Ecto neural progenitor cell (in vitro differentiated cells): ENCODE measurements at places on chromosomes 1 and 21.
A peak's percentile ranks its signal among the peaks of the same experiment; 100 is the strongest.

DNA sequence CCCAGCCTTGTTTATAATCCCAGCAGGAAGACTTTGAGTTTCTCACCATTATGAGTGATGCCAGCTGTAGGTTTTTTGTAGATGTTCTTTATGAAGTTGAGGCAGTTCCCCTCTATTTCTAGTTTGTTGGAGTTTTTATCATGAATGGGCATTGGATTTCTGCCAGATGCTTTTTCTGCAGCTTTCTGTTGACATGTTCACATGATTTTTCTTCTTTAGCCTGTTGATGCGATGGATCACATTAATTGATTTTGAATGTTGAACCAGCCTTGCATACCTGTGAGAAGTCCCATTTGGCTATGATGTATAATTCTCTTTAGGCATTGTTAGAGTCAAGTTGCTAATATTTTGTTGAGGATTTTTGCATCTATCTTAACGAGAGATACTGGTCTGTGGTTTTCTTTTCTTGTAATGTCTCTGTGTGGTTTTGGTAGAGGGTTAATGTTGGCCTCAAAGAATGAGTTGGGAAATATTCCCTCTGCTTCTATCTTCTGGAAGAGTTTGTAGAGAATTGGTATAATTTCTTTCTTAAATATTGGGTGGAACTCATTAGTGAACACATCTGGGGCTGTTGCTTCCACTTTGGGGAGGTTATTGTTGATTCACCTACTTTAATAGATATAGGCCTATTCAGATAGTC is 33.2 kb downstream of the ZBTB40 start:
- no peak for DNase-seq

DNA sequence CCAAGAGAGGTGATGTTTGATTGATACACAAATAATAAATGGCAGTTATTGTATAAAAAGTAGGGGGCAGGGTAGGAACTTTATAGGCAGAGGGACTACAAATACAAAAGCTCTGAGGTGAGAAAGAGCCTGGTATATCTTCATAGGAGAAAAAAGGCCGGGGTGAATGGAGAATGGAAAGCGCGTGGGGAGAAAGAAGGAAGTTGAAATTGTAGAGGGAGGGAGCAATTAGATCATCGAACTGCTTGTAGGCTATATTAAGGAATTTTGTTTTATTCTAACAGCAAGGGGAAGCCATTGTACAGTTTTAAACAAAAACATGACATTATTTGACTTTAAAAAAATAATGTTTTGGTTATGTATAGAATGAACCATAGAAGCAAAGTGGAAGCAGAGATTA is 147.4 kb downstream of the PDE4B start:
- no peak for DNase-seq

DNA sequence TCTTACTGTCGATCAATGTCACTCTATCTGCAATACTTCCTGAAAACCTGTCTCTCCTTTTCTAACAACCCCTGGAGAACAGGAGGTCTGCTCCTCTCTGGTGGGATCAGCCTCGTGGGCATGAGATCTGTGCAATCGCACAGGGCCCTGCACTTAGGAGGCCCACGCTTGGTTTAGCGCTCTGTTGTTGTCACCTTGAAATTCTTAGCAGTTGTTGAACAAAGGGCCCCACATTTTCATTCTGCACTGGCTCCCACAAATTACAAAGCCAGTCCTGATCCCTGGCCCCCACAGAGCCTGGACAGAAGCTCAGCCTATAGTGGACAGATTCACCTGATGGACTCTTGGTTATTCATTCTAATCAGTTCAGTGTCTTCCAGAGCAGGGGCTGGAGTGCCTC is 18.6 kb downstream of the SPOCD1 start:
- DNase-seq: peak; percentile 37

DNA sequence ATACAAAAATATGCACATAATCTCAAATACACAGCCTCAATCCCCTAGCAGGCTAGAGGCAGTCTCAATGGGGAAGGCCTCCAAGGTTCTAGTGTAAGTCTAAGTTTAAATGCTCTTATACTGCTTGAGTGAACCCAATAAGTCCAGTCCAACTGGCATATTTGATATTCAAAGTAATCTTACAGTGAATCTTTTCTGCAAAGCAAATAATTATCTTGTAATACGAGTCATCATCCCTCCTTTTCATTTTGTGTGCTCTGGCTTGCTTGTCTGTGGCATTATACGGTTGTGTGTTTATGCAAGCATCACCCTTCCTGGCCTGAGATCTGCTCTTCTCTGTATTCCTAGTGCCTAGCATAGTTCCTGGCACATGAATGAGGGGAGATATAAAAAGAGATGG is 166.9 kb upstream of the HMGB4 start:
- no peak for DNase-seq

GRCh38 chr1:223331301-223331700 is 32.7 kb downstream of the SUSD4 start:
- no peak for DNase-seq

DNA sequence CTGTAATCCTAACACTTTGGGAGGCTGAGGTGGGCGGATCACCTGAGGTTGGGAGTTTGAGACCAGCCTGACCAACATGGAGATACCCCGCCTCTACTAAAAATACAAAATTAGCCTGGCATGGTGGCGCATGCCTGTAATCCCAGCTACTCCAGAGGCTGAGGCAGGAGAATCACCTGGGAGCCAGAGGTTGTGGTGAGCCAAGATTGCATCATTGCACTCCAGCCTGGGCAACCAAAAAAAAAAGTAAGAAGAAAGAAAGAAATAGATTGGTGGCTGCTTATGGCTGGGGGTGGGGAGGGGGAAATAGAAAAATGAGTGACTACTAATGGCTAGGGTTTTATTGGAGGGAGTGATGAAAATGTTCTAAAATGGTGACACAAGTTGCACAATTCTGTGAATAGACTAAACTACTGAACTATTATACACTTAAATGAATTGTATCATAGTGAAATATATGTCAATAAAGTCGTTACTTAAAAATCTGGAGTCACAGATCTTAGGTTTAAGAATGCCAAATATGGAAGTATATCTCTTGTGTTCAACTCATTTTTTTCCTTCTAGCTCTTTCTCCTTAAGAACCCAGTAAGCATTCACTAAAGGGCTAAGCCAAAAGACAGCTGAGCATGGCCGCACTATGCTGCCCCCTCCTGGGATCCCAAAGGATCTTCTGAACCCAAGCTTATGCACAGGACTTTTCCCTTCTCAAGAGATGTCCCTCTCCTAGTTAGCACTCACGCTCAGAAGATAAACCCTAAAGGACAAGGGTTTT is 3.2 kb upstream of the NPL start:
- peak; percentile 69 for DNase-seq

DNA sequence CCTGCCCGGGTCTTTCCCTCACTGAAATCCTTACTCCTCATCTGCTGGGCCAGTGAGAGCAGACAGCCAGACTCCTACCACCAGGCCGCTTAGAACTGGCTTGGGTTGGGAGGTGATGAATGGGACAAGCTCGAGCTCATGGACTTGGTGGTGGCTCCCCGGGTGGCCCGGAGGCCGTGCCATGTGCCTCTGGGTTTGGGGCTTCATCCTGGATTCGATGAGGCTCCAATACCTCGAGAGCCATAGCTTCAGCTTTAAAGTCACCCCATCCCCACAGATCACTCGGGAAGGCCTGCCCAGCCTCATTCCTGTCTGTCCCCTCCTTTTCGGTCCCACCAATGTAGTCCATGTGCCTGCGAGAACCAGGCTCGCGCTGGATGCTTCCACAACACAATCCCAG is 51.5 kb downstream of the MYOM3 start:
- no peak for DNase-seq

- no peak for DNase-seq
Measured at GRCh38 chr1:178066908-178067614, 26.8 kb upstream of the RASAL2 start.

- no peak for DNase-seq
Measured at GRCh38 chr1:216210081-216210480, 213.2 kb downstream of the USH2A start.

DNA sequence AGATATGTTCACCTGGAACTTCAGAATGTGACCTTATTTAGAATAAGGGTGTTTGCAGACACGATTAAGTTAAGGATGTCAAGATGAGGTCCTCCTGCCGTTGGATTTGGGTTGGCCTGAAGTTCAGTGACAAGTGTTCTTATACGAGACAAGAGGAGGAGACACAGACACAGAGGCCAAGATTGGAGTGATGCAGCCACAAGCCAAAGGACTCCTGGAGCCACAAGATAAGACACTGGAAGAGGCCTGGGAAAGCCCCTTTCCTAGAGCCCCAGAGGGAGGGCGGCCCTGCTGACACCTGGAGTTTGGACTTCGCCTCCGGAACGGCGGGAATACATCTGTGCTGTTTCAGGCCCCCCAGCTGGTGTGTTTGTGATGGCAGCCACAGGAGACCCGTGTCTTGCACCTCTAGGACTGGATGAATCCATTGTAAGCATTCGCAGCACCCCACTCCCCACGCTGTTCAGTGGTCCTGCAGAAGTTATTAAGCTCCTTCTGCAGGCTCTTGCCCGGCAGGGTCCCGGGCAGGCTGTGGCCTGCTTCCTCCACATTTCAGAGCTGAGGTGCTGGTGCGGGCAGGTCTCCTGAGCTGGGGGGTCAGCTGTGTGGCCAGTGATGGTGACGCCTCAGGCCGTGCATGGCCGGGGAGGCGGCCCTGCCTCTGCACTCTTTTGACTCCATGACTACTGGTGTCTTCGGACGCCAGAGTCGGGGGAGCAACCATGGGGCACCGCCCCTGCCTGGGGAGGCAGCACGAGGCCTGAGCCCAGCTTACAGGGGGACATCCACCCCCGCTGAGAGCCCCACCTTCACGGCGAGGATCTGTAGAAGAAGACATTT is 34.6 kb downstream of the UMODL1 start:
- no peak for DNase-seq

DNA sequence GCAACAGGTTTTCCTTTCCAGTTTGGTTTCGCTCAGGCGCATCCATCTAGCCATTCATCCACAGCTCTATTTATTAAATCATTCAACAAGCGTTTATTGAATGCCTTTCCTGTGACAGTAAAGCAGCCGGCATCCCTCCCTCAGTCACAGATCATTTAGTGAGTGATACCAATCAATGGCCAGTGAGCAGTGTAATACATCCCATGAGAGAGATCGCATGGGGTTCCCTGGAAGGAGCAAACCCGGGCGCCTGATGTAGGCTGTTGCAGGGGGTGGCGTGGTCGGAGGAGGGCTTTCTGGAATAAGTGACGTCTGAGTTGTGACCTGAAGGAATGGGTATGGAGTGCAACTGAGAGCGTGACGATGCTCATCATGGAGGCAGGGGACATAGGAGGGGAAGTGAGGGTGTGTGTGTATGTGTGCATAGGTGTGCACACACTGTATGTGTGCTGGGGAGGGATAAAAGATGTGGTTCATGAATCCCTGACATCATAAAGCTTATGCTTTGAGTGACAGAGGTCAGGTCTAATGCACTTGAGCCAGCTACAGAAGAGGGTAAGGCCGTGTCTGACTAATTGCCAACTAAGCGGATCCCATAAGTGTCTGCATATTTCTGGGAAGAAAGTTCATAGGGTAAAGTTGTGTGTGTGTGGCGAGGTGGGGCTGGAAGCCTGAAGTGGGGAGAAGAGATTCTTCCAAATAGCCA is 6.6 kb downstream of the FCMR start:
- no peak for DNase-seq

- DNase-seq: no peak
Measured at GRCh38 chr1:115496904-115497527, 144.8 kb upstream of the VANGL1 start.

DNA sequence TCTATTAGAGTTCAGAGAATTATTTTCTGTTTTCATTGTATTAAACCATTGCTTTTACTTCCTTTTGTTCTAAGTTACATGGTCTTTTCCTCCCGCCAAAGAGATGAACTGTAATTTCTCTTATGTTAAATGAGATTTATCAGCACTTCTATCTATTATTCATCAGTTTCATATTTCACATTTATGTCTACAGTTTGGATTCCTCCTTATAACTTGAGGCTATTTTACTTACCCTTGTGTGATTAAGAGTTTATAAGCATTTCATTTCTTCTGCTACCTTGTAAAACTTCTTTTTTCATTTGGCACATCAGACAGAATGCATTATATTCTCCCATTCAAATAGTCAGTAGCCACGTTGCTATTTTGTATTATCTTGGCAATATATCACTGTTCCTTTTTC is 248.2 kb downstream of the PLA2G4A start:
- no peak for DNase-seq

DNA sequence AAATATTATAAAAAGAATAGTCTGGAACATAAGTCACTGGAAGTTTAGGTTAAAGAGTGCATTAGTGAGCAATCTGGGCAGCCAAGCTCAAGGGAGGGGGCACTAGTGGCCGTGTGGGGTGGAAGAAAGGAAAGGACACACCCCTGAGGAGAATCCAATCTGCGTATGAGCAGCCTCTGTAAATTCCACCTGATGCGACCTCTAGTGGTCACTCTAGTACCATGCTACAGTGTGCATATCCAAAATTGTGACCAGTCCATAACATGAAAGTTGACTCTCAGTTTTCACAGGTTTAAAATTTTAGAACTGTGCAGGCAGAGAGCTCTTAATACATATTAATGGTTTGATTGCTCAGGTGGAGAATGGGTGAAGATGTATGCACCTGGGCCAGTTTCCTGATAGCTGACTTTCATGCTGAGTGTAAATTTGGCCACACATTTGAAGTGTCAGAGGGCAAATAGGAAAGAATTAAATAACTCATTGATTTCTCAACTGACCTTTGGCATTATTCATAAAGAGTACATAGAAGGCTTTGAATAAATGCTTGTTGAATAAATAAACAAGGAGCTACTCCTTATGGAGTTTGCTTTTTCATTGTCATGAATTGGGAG is 105.9 kb upstream of the C21orf91 start:
- DNase-seq: peak; percentile 60

DNA sequence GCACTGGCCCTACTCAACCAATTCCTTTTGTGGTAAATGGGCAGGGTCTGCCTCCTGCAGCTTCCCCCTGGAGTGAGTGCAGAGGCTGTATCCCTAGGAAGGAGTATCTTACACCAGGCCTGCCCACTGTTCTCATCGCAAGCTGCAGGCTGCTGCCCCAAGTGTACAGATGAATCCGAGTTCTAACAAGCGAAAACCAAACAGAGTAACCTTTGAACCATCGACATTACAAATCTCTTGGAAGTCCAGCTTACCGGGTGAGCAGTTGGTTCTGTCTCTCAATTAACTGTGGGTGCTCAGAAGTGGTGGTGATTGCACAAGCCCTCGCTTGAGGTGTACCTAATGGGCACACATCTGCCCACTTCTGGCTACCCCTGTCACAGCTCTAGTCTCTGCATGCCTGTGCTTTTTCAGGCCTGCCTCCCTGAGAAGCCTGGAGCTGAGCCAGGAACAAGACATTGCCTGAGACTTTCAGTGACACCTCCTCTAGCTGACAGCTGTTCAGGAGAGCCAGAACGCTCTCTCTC is 22.7 kb downstream of the INAVA start:
- DNase-seq: no peak

GRCh38 chr21:46125846-46126301 is 28.0 kb downstream of the COL6A2 start:
- no peak for DNase-seq

DNA sequence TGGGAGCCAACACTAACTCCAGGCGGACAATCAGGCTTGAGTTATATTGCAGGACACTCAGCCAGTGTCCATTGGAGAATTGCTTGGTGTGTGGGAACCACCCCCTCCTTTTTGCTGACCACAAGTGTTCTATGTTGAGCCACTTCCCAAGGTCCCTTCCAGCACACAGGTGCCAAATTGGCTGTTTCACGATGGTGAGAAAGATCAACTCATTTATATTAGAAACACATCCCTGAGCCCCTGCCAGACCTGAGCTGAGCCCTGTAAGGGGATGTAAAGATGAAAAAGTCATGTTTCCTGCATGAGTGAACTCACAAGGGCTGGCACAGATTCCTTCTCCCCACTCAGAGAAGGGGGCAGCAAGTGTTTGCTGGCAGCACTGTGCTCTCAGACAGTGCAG is 96.5 kb downstream of the KCNN3 start:
- no peak for DNase-seq

GRCh38 chr21:19328954-19329353 is 925.4 kb upstream of the TMPRSS15 start:
- no peak for DNase-seq
